CD4-positive, alpha-beta memory T cell (primary cell): ENCODE measurements at places on chromosomes 7 and 10.

- no peak for DNase-seq
Observed at GRCh38 chr7:77800158-77800557, 1.6 kb downstream of the PHTF2 start.

DNA sequence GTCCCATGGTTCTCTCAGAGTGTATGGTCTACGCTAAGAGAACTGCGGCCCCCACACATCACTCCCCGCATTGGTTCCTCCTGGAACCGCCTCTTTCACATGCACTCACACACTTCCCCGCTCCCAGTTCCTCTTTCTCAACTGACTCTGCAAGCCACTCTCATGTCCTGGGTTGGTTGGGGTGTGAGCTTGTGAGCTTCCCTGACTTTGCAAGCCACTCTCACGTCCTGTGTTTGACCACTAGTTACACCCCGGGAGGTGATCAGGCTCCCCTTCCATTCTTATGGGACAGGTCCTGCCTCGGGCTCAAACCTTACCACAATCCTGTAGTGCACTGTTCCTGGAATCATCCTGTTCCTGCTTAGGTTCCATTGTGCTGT, 105.0 kb downstream of the TRIM24 start:
- no peak for DNase-seq

- no peak for DNase-seq
Observed at GRCh38 chr10:116747325-116747724, 5.0 kb upstream of the HSPA12A start.

GRCh38 chr7:14242175-14242574, 252.7 kb upstream of the ETV1 start:
- DNase-seq: no peak

DNA sequence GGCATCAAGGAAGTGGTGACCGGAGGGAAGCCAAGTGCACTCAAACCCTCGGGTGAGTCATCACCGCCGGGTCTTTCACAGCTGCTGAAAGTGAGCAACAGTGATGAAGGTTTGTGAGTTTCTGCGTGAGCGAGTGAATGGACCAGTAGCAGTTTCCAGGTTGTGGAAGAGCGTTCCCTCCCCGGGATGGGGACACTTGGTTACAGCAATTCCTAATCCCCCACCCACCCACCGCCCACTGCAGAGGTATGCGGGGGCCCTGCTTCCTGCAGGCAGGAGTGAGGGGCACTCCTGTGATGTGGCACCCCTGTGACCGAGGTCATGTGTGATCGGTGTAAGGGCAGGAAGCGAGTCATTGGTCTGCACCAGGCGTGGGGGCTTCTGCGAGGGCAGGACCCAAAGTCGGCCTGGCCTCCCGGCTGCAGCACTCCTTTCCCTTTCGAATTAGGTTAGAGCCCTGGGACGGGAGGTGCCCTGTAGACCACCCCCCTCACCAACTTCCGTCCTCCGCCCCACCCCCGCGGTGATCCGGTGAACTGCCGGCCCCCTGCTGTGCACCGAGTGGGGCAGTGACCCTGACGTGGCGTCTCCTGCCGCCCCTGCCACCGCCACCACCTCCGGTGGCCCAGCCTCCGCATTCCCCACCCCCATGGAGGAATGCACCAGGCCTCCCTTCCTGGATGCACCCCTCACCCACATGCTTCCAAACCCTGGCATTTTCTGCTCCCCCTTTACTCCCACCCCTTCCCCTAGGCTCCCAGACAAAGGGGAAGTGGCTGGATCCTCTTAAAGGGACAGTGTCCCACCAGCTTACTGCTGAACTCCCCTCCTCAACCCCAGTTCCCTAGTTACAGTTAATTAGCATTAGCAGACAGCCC, 10.9 kb downstream of the LIMK1 start:
- DNase-seq: peak; percentile 34

DNA sequence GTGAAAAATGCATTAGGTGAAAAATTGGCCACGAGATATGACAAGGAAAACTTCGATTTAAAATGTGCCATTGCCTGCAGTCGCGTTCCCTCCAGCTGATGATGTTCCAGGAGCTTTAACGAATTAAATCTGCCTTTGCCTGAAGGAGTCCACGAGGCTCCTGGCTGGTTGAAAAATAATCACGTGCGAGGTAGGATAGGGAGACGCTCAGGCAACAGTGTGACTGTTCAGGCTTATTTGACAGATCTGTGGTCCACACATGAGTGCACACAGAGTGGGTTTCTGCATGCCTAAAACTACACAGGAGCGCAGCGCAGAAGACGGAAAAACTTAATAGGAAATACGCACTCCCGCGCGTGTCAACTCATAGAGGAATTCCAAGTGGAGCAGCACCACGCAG, 204.0 kb upstream of the PITRM1 start:
- no peak for DNase-seq

- no peak for DNase-seq
Observed at GRCh38 chr7:92425311-92425947, 21.9 kb upstream of the GATAD1 start.

- DNase-seq: no peak
Observed at GRCh38 chr10:93518531-93518930, 22.1 kb downstream of the CEP55 start.

DNA sequence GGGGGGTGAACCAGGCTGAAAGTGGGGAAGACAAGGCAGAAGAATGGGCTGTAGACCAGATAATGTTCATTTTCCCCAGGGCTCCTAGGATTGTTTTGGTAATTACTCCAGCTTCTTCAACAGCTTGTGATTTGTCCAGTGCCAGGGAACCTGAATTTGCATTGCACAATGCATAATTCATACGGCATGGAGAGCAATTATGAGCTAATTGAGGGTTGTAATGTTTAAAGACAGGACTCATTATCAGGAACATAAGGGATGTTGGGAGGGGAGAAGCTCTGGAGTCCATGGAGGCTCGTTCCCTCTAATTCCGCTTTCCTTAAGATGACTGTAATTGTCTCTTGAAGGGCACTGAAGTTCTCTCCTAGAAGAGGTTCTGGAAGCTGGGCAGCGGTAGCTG, 405.0 kb upstream of the ZMIZ1 start:
- DNase-seq: no peak

DNA sequence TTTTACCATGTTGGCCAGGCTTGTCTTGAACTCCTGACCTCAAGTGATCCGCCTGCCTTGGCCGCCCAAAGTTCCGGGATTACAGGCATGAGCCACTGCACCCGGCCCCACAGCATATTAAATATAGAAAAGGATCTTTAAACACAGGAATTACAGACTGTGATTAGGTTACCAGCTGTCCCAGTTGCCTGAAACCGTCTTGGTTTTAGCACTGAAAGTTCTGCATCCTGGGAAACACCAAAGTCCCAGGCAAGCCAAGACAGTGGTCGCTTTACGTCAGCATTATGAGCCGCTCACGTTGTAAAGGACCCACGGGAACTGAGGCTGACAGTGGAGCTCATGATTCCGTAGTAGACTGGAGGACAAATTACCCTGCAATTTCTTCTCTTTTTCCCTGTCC, 69.0 kb upstream of the FAM180A start:
- DNase-seq: no peak

GRCh38 chr10:61761825-61762217, 99.1 kb downstream of the CABCOCO1 start:
- DNase-seq: no peak

- DNase-seq: no peak
Observed at GRCh38 chr7:36911788-36912187, 187.5 kb upstream of the AOAH start.

DNA sequence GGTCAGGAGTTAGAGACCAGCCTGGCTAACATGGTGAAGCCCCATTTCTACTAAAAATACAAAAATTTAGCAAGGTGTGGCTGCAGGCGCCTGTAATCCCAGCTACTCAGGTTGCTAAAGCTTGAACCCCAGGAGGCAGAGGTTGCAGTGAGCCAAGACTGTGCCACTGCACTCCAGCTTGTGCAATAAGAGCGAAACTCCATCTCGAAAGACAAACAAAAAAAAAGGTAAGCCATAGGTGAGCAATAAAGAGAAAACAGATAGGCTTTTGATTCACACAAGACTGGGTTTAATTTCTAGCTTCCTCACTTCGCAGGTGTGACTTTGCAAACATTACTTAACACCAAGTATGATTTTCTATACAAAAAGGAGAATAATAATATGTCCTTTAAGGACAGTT, 72.3 kb upstream of the ACBD5 start:
- DNase-seq: no peak

DNA sequence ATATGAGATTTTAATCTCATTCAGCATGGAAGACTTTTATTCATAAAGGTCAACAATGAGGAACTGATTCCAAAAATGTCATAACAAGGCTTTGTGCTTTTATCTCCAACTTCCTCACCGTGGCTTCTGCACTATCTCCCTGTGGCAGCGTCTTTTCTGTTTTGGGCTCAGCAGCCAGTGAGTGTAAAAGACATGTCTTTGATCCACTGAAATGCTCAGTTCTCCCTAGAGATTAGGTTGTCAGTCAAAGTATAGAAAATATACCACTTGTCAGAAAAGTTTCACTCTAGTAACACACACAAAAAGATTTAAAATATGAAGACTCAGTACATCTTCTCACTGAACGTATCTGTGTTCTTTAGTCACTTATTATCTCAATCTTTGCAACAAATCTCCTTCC, 901.8 kb upstream of the ZWINT start:
- DNase-seq: no peak

GRCh38 chr10:114061148-114061547, 17.5 kb downstream of the ADRB1 start:
- DNase-seq: no peak

DNA sequence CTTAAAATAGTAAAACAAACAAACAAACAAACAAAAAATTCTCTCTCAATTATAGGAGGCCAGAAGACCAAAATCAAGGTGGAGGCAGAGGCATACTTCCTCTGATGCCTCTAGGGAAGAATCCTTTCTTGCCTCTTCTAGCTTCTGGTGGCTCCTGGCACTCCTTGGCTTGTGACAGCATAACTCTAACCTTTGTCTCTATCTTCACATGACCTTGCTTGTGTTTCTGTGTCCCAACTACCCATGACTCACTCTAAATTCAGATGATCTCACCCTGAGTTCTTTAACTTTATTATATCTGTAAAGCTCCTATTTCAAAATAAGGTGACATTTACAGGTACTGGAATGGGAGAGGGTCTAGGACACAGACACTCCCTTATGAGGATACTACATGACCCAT, 88.3 kb upstream of the ANTXRL start:
- no peak for DNase-seq

DNA sequence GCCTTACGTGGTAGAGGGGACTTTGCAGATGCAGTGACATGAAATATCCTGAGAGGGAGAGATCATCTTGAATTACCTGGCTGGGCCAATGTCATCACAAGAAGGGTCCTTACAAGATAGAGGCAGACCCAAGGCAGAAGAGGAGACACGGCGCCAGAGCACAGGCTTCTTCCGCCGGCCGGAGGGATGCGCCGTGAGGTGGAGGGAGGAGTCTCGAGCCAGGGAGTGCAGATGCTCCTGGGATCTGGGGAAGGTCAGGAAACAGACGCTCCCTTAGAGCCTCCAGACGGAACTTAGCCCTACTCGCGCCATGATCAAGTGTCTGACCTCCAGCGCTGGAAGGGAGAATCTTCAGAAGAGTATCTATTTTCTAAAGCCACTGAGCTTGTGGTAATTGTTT, 304.8 kb downstream of the GLRX3 start:
- DNase-seq: no peak

GRCh38 chr10:88076027-88076880, 212.8 kb downstream of the PTEN start:
- no peak for DNase-seq

GRCh38 chr10:47053081-47053798, 142.0 kb downstream of the PTPN20 start:
- no peak for DNase-seq

GRCh38 chr7:67343572-67343971, 346.9 kb downstream of the TYW1 start:
- DNase-seq: no peak

GRCh38 chr10:119368991-119369869, 161.9 kb downstream of the GRK5 start:
- no peak for DNase-seq

DNA sequence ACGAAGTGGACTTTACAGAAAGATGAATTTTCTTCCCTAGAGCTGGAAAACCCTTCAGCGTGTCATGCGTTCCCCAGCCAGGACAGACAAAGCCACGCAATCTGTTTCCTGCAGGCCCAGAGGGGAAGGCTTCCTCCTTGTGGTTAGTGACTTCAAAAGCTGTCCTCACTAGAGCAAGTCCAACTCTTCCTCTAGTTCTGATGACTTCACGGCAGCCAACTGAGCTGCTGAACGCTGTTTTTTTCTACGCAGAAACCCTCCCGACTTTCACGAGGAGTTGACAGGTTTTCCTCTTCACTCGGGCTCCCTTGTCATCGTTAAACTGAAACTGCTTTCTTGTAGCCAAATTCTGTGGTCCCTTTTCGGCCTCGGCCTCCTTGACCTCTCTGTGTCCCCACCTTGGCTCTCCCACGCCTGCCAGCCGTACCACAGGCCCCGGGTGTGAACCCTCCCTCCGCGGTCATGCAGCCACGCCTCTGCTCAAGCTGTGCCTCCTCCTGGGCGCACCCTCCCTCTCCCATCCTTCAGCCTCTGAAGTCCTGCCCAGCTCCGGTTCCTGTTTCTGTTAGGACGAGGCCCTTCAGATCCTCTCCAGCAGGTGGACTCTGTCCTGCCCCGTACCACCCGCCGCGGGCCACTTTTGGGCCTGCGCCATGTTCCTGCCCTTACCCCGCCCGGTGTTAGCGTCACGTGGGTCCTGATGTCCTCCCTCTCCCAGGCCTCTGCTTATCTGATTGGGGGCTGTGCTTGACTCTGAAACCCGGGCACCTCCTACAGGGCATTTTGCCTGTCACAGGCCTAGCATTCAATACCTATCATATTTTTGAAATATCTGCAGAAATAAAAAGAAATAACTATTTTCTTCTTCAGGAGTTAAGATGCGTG, 39.3 kb downstream of the CUX1 start:
- DNase-seq: peak; percentile 79

DNA sequence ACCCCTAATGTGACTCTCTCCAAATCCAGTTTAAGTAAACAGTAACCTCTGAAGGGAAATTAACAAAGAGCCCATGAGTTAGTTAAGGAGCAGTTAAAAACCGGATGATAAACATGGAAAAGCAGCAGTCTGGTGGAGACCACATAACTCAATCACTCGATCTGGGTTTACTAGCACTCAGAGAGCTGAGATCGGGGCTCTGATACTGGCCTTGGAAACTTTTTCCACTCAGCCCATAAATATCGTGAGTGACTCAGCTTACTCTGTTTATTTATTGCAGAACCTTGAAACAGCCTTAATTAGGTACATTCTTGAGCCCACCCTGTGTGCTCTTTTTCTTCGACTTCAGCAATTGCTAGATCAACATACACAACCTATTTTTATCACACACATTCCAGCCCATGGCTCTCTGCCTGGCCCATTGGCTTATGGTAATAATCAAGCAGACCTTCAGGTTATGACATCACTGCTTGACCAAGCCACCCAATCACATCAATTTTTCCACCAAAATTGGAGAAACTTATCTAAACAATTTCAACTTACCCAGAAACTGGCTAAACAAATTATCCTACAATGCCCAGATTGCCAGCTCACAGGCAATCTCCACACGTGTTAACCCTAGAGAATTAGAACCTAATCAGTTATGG, 82.2 kb upstream of the GPR22 start:
- no peak for DNase-seq

- DNase-seq: no peak
Observed at GRCh38 chr7:150715738-150716137, 675 bp upstream of the GIMAP1 start.
